Karpas-422 (cell line): ENCODE measurements at places on chromosomes 7 and 10. TPM values are rescaled to one million over a fixed set of nuclear protein-coding genes. Genes with fewer than 3 reads are reported as not detected.
A peak's percentile ranks its signal among the peaks of the same experiment; 100 is the strongest.

The UPK3B gene
- 0.26 TPM in 1 of 2 replicates, not detected in the other for total RNA-seq

GRCh38 chr7:16422103-16422435, 731 bp upstream of the CRPPA start:
- DNase-seq, result no peak

DNA sequence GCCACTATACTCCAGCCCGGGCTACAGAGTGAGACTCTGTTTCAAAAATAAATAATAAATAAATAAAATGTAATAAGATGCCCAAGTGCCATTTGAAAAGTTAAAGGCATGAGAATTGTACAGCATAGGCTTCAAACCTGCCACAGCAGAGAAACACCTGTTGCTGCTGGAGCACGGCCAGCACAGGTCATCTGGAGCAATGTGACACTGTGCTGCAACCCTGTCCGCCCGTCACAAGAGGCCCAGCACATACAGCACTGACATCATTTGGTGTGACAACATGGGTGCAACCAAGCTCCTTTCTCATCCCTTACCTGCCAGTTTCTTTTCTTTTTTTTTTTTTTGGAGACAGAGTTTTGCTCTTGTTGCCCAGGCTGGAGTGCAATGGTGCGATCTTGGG, 1.3 kb downstream of the RFC2 start:
- DNase-seq, result no peak

GRCh38 chr7:151304856-151305255, 36.8 kb upstream of the NUB1 start:
- DNase-seq, result no peak

The IL15RA gene
- total RNA-seq, result not detected in 2 replicates

The EVX1 gene
- total RNA-seq, result not detected in 2 replicates

DNA sequence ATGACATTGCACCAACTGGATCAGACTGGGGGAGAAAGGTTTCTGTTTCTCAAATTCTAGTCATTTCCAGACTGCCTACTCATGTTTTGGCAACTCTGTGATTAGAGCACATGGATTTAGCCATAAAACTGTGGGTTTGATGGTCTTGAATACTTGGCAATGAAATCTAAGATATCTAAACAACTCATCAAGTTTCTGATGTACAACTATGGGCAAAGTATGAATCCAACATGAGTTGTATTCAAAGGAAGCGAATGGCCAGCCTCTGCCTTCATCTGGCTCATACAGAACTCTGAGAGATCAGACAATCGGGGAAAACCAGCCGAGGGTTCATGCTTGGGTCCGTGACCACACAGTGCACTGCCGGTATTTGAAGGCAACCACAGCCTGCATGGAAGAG, 144.3 kb downstream of the ADAM12 start:
- DNase-seq, result no peak

GRCh38 chr7:74581916-74582440, 75.5 kb upstream of the GTF2I start:
- no peak for DNase-seq

DNA sequence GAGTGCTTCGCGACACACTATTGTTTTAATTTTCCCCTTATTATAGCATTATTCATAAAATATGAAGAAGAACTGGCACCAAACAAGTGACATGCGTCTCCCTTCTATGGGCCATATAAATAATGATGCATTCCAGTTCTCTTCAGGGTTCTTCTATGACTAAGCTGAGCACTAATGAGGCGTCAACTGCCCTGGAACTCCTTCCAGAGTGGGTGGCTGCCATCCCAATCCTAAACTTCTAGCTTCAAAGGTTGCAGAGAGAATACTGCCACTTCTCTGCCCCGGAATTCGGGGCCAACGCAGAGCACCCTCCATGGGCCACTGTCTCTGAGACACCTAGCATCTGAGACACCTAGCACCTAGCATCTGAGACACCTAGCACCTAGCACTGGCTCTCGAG, 37.7 kb upstream of the FOXI2 start:
- DNase-seq, result no peak

DNA sequence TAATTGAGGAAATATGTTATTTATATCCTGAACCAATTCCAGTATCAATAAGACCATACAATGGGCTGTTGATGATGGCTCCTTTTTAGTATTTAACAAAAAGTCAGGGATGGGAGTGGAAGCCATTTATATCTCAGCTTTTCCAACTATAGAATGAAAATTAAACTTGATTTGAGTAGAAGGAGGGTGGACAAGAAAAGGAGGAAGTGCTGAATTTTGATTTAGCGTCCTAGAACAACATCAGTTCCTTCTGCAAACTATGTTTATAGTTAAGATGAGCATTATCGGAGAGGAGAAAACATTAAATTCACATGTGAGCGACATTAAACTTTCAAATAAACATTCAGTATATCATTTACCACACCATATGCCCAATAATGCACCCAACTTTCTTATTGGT, 149.3 kb upstream of the YAE1 start:
- no peak for DNase-seq

DNA sequence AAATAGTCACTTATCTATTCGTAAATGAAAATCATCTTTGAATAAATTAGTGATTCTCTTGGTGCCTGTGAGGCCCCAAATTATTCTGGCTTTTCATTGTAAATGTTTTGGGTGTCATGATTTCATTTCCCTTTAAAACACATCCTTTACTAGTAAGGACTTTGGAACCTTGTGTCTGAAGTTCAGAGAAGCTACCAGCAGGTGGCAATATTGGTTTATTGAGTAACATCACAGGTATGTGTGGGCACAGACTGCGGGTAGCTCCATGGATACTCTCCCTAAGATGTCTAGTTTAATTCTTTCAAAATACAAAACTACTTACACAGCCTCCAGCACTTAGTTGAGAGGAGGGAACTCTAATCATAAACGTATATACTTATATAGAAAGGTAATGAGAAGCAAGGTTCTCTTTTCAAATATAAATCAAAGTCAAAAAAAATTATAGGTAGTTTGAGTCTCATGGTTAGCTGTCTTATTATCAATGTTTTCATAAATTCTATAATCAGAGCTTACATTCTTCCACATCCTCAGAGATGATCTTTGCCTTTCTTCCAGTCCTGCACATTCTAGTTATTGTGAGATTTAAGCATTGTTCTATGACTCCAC, 449.6 kb downstream of the GRM8 start:
- peak; percentile 89 for DNase-seq

DNA sequence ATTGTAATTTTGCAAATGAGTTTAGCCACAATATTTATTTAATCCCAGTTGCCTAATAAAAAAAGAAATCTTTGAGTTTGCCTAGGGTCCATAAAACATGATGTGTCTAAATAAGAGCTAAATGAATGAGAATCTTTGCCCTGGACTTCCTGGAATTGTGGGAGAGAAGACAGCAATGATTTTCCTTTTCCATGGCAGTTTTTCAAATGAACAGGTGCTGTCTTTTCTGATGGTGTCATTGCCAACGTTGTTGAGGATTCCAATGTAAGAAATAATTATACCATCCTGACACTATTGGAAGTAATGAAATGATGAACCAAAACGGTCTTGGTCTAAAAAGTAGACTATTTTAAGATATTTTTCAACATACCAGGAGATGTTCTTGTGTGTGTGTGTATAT, 984.7 kb upstream of the CELF2 start:
- DNase-seq, result no peak

DNA sequence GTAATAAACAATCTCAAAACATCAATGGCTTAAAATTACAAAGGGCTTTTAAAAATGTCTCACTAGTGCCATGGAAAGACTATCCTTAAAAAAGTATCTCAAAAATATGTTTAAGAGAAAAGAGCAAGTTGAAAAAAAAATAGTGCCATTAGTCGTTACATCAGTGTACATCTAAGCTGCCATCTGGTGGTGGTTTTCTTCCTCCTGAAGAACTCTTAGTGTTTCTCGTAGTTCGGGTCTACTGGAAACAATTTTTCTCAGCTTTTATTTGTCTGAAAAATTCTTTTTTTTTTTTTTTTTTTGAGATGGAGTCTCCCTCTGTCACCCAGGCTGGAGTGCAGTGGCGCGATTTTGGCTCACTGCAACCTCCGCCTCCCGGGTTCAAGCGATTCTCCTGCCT, 5.9 kb upstream of the GARIN1A start:
- DNase-seq, result peak; percentile 62

DNA sequence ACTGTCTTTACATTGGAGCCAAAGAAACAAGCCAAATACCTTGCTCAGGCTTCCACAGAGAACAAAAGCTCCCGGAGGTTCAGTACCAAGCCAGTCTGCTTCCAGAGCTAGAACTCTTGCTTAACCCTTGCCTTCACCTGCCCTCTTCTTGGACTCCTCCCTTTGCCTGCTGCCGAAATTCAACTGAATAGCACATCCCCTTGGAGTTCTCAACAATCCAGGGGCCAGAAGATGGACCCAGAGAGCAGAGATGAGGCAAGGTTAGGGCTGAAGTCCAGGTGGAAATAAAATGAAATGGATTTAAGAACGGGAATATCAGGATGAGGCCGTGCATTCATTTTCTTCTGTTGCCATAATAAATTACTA, 876 bp upstream of the PIK3AP1 start:
- DNase-seq, result no peak

DNA sequence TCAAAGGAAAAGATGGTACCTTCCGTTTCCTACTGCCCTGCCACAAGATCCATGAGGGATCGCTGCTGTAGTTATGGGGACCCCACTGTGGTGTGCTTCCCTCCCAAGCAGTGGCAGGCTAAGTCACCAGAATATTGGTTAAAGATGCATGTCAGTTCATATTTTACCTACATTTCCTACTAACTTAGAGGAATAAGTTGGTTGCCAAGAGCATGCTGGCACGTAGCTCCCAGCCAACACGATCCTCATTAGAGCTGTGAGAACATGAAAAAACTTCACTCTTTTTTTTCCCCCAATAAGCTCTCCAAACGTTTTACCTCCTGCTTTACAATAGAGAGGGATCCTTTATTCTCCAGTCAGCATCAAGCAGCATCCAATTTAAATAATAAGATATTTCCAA, 203.7 kb downstream of the TRIL start:
- no peak for DNase-seq

DNA sequence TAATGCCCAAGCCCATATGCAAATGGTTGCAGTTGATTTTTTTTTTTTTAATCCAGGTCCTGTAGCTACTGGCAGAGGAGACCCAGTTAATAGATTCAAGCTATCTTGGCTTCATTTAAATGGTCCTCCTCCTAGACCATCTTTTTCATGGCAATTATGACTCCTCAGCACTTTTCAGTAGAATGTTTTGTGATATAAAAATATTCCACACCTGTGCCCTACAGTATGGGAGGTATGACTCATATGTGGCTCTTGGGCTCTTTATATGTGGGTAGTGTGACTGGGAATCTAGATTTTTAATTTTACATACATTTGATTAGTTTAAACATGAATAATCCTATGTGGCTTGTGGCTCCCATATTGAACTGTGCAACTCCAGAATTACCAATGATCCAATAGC, 80.1 kb downstream of the ITGB1 start:
- no peak for DNase-seq

DNA sequence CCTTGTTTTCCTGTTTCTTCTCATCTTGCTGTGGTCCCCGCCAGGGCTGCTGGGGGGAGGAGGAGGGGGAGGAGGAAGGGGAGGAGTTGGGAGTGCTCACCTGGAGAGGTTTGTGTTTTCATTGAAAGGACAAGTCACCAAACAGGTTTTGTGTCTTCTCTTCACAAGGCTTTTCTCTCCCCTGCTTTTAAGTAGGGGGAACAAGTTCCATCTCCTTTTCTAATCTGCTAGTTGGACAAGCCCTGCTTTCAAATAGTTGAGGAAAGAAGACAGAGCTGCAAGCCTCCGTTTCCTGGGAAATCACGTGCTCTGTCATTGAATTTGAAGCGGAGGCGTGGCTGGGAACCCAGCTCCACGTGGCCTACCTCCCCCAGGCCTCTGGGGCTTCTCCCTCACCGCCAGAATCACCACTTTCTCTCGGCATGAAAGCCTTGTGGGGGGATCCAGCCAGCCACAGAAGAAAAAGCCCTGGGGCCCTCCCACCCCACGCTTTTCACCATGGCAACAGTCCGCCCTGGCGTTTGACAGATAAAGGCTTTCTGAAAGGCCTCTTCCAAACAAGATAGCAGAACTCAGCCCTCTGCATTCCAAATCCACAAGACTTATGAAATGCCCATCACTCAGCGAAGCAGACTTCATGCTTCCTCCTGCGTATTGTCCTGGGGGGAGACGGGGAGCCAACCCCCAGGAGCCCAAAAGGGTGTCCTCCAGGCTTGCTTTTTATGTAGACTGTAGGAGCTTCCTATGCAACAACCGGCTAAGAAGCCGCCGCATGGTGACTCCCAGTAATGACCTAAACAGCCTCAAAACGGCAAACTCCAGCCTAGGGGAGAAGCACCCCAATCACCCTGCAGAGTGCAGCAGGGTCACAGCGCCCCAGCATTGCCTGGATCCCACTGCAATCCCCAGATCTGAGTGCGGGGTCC, 51.7 kb downstream of the PROSER2 start:
- no peak for DNase-seq

GRCh38 chr10:86785037-86785436, 28.6 kb downstream of the BMPR1A start:
- no peak for DNase-seq

DNA sequence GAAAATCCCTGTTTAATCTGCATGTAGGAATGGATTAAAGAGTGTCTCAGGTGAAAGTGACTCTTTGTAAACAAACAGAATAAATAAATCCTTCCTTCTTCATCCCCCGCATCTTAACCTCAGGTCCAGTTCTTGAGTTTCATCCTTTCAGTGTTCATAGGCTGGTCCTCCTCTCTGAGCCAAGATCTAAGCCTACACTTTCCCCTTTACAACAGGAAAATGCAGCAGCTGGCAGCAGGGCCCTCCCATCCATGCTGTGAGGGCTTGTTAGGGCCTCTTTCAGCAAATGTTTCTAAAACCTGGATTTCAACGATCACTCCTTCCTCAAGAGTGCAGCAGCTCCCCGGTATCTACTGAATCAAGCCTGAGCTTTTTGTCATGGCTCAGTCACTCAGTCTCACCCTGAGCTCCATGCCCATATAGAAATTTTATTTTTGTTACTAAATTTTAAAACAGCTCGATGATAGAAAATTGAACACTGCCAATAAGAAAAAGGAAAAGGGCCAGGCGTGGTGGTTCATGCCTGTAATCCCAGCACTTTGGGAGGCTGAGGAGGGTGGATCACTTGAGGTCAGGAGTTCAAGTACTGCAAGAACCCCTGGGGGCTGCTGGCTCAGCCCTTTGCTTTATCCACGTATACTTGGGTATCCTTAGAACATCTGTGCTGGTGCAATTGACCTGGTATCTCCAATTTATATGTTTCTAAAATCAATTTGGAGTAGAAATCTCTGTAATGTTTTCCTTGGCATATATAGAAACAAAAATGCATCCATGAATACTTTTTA, 15.6 kb downstream of the BLNK start:
- no peak for DNase-seq

DNA sequence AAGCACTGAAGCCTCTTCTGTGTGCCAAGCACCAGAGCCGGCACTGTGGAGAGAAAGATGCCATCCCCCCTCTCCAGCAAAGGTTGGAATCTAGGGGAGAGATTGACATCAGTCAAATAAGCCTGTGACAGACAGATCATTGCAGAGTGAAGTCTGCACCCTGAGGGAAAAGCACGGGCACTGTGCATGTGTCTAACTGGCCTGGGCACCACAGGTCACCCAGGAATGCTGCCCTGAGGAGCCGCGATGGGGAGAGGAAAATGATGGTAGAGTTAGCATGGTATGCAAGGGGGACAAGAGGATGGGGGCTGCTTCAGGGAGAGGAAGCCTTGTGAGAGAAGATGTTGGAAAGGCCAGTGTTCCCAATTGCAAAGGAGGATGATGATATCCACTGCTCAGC, 261.0 kb downstream of the GRID1 start:
- no peak for DNase-seq
